ENCODE measurements at places on chromosomes 12 and 14.

- H3K4me1 ChIP-seq: peaks cover 12% of the 10 kb centered on the region
- H3K36me3 ChIP-seq: peaks cover 6% of the 10 kb centered on the region
- H3K27me3 ChIP-seq: no peaks in the 10 kb centered on the region
- H3K4me3 ChIP-seq: no peak overlapping the region
- peak overlapping the region; percentile 84 for H3K27ac ChIP-seq
Observed at GRCh38 chr12:946212-946611, 3.3 kb downstream of the RAD52 start.

- DNase-seq: no peak
- peak overlapping the region; percentile 89 for H3K27ac ChIP-seq
- H3K4me3 ChIP-seq: no peak overlapping the region
- H3K27me3 ChIP-seq: no peaks in the 10 kb centered on the region
- H3K36me3 ChIP-seq: no peaks in the 10 kb centered on the region
Observed at GRCh38 chr14:95233702-95234241, 76.4 kb upstream of the DICER1 start.

GRCh38 chr14:102646615-102647014 is 54.2 kb downstream of the RCOR1 start:
- no peak for DNase-seq
- no peak overlapping the region for H3K4me3 ChIP-seq
- no peaks in the 10 kb centered on the region for H3K27me3 ChIP-seq
- peaks cover 1% of the 10 kb centered on the region for H3K36me3 ChIP-seq
- H3K4me1 ChIP-seq: peaks cover 18% of the 10 kb centered on the region
- H3K27ac ChIP-seq: no peak overlapping the region

GRCh38 chr14:69531135-69531534 is 43.5 kb downstream of the CCDC177 start:
- H3K27me3 ChIP-seq: peaks cover 18% of the 10 kb centered on the region
- H3K36me3 ChIP-seq: no peaks in the 10 kb centered on the region
- no peak overlapping the region for H3K27ac ChIP-seq
- H3K4me1 ChIP-seq: no peaks in the 10 kb centered on the region
- H3K4me3 ChIP-seq: no peak overlapping the region

DNA sequence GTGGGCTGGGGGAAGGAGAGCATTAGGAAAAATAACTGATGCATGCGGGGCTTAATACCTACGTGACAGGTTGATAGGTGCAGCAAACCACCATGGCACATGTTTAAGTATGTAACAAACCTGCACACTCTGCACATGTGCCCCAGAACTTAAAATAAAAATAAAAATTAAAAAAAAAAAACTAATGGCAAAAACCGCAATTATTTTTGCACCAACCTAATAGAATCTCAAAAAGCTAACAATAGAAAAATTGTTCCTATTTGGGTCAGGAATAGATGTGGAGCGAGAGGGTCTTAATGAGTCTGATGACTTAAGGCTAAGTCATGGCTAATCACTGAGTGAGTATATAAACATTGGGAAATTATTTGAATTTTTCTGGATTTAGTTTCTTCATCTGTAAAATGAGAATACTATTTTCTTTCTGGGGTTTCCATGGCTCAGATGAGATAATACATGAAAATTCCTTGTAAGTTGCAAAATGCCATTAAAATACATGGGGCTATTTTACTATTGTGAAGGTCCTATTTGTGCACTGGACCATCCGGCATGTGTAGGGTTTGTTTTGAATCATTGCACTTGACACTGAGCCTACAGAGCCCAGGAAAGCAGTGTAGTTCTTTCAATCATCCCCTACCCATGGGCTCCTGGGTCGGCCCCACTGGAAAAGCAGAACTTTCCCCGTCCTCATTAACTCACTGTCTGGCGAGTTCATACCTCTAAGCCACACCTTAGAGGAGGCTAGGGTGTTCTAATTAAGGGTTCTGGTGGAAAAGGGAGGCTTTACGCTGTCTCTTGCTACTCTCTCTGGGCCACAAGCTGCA is 164.1 kb upstream of the NTF3 start:
- no peak overlapping the region for H3K27ac ChIP-seq
- H3K4me1 ChIP-seq: no peaks in the 10 kb centered on the region
- no peak overlapping the region for H3K4me3 ChIP-seq
- peaks cover 6% of the 10 kb centered on the region for H3K27me3 ChIP-seq

DNA sequence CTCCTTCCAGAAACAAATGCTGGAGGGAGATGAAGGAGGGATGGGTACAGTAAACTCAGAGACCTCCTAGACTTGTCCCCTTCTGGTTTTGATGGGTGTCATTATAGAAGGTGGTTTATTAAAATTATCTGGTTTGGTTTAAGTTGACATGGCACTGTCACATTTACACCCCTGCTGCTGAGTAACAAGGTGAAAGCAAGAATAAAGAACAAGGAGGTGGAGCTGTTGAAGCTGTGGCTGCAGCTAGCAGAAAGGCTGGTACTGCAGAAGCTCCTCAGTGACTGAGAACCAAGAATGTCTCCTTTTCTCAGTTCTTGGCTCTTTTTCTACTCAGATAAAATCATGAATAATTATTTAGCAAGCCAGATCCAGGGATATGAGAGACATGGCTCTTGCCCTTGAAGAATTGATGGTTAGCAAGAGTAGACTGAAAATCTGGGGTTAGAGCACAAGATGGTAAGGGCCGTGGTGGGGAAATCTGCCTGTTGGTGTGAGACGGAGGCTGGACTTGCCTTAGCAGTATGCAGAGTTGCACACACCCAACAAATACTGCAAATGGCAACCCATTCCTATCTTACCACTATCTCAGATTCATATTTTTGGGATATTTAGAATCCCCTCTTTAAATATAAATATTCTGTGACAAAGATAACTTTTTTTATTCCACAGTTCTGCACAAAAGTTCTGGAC is at the start of gene GZMH:
GZMH (minus strand) TSS at position 31 of the 690 bp plus-strand sequence. CDS start 72 bp downstream, outside the sequence.
- no peak within 1 kb of the TSS for H3K27ac ChIP-seq
- no peaks in the 10 kb centered on the region for H3K4me1 ChIP-seq
- no peak for DNase-seq
- H3K27me3 ChIP-seq: no peaks in the 10 kb centered on the region

- no peaks in the 10 kb centered on the region for H3K27me3 ChIP-seq
- DNase-seq: no peak
- no peaks in the 10 kb centered on the region for H3K36me3 ChIP-seq
- no peak overlapping the region for H3K27ac ChIP-seq
- peaks cover 9% of the 10 kb centered on the region for H3K4me1 ChIP-seq
Observed at GRCh38 chr14:104876251-104876699, 11.2 kb downstream of the CEP170B start.

DNA sequence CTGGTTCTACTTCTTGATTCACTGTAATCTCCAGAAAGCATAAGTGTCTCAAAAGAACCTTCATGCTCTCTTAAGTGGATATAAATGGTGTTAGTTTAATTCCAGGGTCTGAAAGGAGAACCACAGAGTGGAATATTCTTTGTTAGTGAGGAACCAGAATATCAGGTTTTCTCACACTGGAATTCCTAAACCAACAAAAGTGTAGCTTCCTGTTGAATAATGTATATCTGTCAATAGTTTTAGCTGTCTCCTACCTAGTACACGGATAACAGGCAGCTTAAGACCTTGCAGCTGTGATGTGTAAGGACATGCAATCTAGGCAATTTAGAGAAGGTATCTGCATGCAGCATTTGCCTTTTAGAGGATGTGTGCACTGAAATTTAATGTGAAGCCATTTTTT is 24.0 kb downstream of the LRIG3 start:
- no peak for DNase-seq
- no peak overlapping the region for H3K4me3 ChIP-seq
- no peaks in the 10 kb centered on the region for H3K27me3 ChIP-seq
- H3K27ac ChIP-seq: no peak overlapping the region
- peaks cover 6% of the 10 kb centered on the region for H3K36me3 ChIP-seq

- peaks cover 3% of the 10 kb centered on the region for H3K27me3 ChIP-seq
- H3K4me1 ChIP-seq: peaks cover 7% of the 10 kb centered on the region
- no peaks in the 10 kb centered on the region for H3K36me3 ChIP-seq
- no peak overlapping the region for H3K4me3 ChIP-seq
- DNase-seq: no peak
Observed at GRCh38 chr14:91891101-91891500, 23.8 kb upstream of the TC2N start.

DNA sequence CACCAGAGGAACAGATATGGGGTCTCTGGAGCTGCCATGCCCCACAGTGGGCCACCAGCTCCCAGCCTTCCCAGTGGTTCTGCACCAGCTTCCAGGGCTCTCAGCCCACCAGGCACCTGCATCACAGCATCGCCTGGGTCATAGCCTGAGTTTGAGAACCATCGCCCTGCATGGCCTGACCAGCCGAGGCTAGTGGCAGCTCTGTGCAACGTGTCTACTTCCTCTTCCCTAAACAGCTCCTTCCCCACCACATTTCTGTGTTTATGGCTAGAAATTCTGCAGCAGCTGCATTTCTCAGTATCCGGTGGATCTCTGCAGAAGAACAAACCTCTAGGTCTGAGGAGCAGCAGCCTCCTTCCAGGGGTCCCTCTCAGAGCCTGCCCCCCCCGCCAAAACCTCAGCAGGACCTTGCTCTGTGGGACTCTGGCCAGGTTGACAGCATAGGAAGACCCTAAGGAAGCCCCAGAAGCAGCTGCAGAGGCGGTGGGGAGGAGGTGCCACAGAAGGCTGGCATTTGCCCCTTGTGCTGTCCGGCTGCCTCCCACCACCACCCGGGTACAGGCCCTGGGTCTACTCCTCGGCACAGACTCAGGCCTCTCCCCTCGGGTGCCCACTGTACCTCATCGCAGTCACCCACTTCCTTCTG is 47.7 kb downstream of the PSMA6 start:
- H3K36me3 ChIP-seq: no peaks in the 10 kb centered on the region
- H3K4me1 ChIP-seq: peaks cover 33% of the 10 kb centered on the region
- no peaks in the 10 kb centered on the region for H3K27me3 ChIP-seq
- DNase-seq: no peak
- peak overlapping the region; percentile 43 for H3K27ac ChIP-seq
- no peak overlapping the region for H3K4me3 ChIP-seq

DNA sequence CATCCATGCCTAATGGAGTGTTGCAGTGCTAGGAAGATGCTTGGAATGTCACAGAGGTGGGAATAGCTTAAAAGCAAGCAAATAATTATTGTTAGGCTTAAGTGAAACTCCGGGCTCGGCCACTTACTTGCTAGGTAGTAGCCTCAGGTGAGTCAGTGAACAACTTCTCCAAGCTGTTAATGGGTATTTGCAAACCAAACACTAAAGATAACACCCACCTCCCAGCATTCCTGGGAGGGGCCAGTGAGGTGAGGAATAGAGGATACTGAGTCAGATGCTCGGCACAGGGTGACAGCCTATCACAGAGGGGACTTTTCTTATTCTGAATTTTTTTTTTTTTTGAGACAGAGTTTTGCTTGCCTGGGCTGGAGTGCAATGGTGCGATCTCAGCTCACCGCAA is 151.2 kb upstream of the RFLNA start:
- peak overlapping the region; percentile 93 for H3K27ac ChIP-seq
- no peak for DNase-seq
- H3K27me3 ChIP-seq: no peaks in the 10 kb centered on the region
- H3K36me3 ChIP-seq: peaks cover 12% of the 10 kb centered on the region
- H3K4me1 ChIP-seq: peaks cover 56% of the 10 kb centered on the region
- H3K4me3 ChIP-seq: no peak overlapping the region

DNA sequence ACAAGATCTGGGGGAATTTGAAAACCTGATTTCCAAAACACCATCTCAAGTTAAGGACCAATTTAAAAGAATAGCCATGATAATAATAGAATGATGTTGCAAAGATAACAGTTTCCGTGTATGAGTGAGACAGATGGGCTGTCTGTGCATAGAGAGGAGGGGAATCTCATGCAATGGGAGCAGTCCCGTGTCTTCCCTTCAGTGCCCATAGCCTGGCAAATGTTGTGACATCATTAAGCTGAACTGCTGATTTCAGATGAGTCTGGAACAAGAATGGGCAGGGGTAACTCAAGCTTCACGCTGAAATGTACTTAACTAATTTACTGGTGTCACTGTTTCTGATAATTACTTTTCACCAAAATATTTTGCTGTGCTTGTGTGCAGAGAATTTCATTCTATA is 454.0 kb downstream of the FOXG1 start:
- H3K4me3 ChIP-seq: no peak overlapping the region
- DNase-seq: no peak
- no peaks in the 10 kb centered on the region for H3K4me1 ChIP-seq
- no peak overlapping the region for H3K27ac ChIP-seq
- H3K36me3 ChIP-seq: no peaks in the 10 kb centered on the region
- peaks cover 85% of the 10 kb centered on the region for H3K27me3 ChIP-seq

- H3K36me3 ChIP-seq: no peaks in the 10 kb centered on the region
- peaks cover 4% of the 10 kb centered on the region for H3K27me3 ChIP-seq
- H3K4me1 ChIP-seq: no peaks in the 10 kb centered on the region
Observed at GRCh38 chr12:31011746-31012566, 61.7 kb upstream of the DDX11 start.

GRCh38 chr14:68191567-68192321 is 372.2 kb downstream of the RAD51B start:
- no peaks in the 10 kb centered on the region for H3K27me3 ChIP-seq
- no peak overlapping the region for H3K4me3 ChIP-seq
- peaks cover 5% of the 10 kb centered on the region for H3K36me3 ChIP-seq
- no peak for DNase-seq

DNA sequence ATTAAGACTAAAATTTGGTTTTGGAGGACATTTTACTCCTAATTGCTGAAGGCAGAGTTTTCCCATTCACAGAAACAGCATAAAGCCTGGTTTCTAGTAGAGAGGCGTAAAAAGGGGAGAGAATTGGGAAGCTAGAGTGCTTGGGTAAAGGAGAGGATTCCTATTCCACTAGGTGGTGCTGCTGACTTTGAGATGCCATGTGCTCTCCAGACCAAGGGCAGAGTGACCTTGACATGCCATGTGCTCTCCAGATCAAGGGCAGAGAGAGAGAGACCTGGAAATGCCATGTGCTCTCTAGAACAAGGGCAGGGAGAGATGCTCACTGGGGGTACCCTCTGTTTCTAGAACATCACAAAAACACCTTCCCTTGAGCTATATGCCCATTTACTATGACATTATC is 176.2 kb upstream of the PDZRN4 start:
- H3K36me3 ChIP-seq: peaks cover 35% of the 10 kb centered on the region
- no peaks in the 10 kb centered on the region for H3K27me3 ChIP-seq
- no peak overlapping the region for H3K27ac ChIP-seq
- H3K4me3 ChIP-seq: no peak overlapping the region
- H3K4me1 ChIP-seq: peaks cover 11% of the 10 kb centered on the region
- no peak for DNase-seq

- no peaks in the 10 kb centered on the region for H3K36me3 ChIP-seq
- H3K27me3 ChIP-seq: peaks cover 2% of the 10 kb centered on the region
- no peaks in the 10 kb centered on the region for H3K4me1 ChIP-seq
- H3K4me3 ChIP-seq: no peak overlapping the region
Observed at GRCh38 chr12:95607642-95608041, 56.4 kb upstream of the USP44 start.
